ENCODE measurements at places on chromosomes 2 and 18.

DNA sequence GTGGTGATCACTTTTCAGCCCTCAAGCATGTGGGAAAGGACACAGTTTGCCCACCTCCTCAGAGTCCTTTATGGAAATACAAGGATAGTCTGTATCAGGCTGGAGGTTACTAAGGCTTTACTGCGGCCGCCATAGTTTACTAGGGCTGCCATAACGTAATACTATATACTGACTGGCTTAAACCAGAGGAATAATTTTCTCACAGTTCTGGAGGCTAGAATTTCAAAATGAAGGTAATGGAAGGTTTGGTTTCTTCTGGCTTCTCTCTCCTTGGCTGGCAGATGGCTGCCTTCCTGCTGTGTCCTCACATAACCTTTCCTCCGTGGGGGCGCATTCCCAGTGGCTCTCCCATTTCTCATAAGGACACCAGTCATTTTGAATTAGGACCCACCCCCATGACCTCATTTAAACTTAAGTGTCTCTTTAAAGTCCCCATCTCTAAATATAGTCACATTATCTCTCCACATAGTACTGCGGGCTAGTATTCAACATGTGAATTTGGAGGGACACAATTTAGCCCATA is 12.5 kb upstream of the ATIC start:
- DNase-seq, result no peak

DNA sequence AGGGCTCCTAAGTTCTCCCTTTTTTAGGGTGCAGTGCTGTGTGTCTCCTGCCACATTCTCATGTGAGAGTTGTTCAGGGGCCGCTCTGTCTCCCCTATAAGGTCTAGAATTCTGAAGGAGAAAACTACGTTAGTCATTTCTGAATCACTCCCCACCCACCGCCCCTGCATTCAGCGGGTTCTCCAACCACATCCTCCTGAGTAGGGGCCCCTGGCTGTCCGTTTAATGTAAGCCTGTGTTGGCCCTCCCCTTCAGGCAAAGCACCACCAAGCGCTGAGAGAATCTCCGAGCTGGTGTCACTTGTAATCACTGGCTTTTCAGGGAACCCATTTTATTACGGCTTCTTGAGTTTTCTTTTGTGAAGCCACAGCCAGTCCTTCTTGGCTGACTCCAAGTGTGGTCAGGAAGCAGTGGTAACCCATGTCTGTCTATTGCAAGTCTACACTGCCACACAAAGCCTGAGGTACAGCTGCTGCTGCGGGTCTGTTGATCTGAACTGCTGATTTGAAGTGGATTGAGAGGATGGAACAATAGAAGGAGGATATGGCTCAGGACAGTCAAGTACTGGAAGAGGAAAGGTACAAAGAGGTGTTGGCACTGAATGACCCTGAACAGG is 16.9 kb downstream of the LCT start:
- DNase-seq, result no peak

DNA sequence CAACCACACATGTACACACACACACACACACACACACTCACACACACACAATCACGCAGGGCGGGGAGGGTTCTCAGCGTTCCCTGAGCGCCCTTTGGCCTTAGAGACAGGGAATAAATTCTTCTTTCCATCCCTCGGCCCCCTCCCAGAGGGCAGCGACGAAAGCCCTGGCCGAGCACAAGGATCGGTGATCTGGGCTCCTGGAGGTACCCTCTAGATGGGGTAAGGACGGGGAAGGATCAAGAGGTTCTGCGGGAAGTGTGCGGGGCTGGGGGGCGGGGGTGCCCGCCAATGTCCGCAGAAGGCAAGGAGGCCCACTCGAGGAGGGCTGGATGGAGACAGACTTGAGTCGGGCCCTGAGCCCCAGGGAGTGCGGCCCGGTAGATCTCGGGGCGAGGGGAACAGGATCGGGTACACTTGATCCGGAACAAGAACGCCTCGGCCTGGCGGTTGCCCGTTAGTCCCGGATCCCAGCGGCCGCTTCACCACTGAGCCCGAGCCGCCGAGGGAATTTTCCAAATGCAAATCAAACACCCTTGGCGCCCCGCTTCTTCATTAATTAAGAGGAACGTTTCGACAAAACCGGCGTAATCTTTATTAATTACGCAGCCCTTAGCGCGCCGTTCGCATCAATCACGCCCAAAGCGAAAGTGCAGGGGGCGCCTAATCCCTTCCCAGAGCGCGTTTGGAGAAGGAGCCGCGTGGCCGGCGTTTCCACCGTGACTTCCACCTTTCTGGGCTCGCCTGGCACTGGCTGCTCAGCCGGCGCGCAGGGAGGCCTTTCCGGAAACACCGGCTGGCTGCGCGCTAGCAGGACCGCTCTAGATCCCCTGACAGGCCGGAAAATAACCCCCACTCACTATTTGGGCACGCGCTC is 7.0 kb upstream of the PAX3 start:
- no peak for DNase-seq

- no peak for DNase-seq
Observed at GRCh38 chr2:134537121-134537520, 181.7 kb downstream of the TMEM163 start.

DNA sequence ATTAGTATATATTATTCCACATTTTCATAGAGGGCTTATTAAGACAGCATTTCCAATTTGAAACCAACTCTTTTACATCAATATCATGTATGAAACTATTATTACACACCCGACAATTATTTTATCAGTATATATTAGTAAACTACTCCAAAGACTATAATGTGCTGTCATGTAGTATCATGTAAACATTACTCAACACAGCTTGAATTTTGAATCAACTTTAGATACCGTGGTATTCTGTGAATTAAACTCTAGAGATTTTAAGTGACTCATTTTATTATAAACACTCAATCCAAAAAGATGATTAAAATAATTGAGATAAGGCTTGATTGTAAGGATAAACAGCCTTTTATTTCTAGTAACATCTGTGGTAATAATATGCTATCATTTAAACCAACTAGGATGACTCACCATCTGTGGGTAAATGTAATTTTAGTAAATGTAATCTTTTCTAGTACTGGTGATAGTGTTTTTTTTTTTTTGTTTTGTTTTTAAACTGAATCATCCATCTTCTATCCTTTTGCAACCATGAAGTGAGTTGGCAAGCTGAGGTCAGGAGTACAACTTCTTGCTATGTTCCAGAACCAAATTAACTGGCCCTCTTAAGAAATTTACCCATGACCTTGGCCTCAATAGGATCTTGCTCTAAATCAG is 144.3 kb upstream of the SMAD7 start:
- DNase-seq, result no peak

DNA sequence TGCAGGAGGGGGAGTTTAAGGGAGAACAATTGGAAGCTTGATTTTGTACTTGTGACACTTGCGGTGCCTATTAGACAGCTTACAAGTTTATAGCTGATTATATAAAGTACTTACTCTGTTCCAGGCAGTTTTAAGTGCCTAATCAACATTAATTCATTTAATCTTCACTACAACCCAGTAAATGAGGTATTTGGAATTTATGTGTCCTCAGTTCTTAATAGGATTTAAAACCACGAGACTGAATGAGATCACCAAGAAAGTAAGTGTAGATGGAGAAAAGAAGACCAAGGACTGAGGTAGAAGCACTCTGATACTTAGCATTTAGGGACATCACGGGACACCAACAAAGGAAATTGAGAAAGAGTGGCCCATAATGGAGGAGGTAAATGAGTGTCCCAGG is 49.8 kb downstream of the ZC3H15 start:
- no peak for DNase-seq

GRCh38 chr2:192150166-192150565 is 44.6 kb downstream of the TMEFF2 start:
- no peak for DNase-seq

DNA sequence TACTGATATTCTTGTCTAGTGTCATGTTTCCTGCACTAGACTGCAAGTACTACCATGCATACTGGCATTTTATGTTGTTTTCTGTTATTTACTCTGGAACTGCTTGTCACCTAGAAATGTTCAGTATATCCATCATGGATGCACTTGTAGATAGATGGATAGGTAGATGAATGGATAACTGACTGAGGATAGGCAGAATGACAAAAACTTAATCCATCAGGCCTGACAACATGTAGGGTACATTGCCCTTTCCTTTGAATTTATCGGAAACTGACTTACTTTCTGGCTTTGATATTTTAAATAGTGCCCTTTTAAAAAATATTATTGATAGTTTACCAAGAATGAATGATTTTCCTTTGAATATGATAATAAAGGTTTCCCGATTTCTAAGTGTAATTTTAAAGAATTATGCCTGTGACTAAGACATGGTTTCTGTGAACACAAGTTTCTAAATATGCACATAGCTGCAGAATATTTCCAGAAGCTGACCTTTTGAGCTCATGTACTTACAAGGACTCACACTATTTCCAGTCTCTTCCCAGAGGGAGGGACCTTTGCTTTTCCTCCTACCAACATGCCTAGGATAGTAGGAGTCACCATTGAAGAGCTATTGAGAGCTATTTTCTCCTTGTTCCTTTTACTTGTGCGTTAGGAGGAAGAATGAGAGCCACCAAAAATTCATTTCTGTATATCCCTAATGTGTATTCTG is 81.3 kb downstream of the ANKRD12 start:
- DNase-seq, result no peak

GRCh38 chr2:47264143-47264542 is 109.0 kb upstream of the STPG4 start:
- no peak for DNase-seq
